ENCODE measurements at places on chromosomes 16 and 17.

GRCh38 chr16:68093816-68094613 lies 8.8 kb downstream of the NFATC3 start:
- no peak for DNase-seq

GRCh38 chr16:75035410-75035968 lies 36.7 kb downstream of the ZNRF1 start:
- no peak for DNase-seq

DNA sequence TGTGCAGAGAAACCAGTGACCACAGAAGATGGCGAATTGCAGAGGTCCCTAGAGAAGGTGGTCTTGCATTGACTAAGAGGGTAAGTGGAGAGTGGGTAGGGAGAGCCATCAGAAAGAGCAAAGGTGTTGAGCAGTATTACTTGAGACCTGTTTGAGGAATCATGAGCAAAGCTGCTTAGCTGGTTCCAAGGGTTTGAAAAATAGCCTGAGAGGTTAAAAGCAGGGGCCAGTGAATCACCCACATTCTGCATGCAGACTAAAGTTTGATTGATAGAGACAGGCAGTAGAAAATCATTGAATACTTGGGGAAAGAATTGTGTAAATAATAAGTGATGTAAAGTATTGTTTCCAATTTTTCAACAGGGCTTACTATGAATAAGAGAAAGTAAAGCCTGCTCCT lies 34.0 kb upstream of the KCNJ16 start:
- no peak for DNase-seq

DNA sequence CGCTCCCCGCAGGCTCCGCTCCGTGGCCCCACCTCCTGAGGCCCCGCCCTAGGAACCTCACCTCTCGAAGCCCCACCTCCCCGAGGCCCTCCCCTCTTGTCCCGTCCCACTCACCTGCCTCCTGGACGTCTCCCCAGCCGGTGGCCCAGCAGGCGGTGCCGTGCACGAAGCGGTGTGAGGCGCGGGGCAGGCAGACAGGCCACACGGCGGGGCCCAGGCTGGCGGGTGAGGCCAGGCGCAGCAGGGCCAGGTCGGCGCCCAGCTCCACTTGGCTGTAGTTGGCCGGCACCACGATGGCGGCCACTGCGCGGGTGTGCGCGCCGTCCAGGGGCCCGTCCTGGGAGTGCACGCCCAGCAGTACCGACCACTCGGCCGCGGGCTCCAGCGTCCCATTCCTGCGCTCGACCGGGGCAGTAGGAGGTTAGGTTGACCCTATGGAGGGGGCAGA lies 1.6 kb downstream of the PRSS36 start:
- DNase-seq, result no peak

DNA sequence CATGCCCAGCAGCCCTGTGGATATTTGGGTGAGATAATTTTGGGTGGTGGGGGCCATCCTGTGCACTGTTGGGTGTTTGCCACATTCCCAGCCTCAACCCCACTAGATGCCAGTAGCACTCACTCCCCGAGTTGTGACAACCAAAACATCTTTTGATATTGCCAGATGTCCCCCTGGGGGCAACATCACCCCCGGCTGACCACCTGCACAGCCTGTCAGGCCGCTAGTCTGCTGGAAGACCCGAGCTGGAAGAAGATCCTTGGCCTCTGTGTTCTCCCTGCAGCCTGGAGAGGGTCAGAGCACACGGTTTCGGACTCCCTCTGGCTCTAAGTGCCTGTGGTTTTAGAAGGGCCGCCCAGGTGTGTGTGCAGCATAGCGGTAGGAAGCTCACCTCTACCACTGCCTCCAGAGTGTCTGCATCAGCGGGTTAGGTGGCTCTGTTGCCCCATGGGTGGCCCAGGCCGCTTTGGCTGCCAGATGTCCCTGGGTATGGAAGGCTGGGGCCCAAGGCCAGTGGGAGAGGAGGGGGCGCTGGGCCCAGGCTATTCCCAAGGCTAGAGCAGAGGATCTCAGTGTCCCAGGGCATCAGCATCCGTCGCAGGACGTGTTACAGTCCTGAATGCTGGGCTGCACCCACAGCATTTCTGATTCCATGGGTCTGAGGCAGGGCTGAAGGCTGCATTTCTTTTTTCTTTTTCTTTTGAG lies 195.8 kb upstream of the GSE1 start:
- no peak for DNase-seq

DNA sequence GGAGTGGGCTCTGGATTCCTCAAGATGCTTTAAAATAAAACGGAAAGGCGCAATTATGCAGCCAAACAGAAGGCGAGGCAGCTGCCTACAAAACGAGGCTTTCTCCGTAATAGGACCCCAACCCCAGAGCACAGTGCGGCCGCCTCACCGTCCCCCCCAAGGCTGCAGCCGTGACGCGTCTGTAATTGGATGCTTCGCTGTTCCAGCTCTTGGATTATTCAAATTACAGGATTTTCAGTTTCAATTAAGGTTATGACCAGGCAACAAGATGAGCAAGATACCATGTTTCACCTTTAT lies 37.3 kb upstream of the ABR start:
- DNase-seq, result no peak

DNA sequence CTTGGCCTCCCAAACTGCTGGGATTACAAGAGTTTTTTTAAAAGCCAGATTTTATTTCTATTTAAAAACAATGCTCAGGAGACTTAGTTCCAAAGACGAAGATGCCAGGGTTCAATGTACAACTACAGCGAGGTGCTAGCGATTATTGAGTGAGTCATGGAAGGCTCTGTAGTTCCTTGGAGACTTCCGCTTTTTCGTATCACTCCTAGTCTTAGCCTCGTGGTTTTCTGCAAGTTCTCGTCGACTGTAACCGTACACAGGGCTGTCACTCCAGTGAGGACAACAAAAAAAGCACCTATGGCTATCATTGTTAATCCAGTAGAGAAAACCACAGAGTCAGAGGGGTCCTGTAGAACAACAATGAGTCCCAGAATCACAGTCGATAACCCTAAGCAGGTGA lies 22.7 kb upstream of the ZC3H7A start:
- DNase-seq, result no peak

- no peak for DNase-seq
Measured at GRCh38 chr16:24775455-24775854, 46.0 kb downstream of the TNRC6A start.

DNA sequence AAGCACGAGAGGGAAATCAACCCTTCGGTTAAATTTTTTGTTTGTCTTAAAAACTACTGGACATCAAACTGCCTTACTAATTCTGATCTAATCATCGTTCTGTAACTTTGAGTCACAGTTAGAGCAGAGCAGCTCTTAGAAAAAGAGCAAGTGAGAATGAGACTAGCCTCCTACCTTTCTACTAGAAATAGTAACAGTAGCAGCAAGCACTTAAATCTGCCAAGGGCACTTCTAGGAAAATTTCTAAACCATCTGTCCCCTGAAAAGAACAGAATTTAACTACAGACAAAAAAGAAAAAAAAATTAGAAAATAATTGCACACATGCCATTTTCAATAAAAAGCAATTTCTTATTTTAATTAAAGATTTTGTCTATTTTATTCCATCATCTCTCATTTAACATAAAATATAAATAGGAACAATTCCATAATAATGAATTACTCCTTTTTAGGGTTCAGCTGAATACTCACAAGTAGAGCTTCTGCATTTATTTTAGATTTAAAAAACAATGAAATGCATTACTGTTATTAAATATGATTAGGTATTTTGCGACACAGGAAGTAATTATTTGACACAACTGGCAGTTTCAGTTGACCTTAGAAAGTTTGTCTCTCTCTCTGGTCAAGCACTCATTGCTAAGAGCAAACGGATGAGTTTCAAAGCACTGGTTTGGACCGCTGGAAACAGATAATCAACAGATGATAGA lies 250.8 kb upstream of the SOX9 start:
- DNase-seq, result no peak

GRCh38 chr16:82535764-82536163 lies 91.0 kb upstream of the CDH13 start:
- DNase-seq, result no peak

- no peak for DNase-seq
Measured at GRCh38 chr17:73088561-73088960, 3.9 kb downstream of the SLC39A11 start.

DNA sequence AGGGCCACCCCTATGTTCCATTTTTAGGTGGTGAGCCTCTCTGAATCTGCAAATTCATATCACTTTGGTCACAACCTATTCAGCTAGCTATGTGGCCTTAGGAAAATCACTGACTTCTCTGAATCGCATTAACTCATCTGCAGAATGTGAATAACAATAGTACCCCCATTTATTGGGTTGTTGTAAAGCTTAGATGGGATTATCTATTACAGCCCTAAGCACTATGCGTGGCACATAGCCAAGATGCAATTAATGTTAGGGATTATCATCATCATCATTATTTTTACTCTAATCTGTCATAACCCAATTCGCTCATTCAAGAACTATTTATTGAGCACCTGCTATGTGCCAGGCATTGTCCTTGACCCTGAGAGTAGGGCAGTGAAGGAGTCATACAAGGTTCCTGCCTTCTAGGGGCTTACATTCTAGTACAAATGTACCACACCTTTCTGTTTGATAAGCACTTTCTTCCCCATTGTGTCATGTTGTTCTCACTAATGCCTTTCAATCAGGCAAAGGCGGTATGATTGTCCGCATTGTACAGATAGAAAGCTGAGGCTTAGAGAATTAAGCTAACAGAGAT lies 38.5 kb downstream of the CHD9 start:
- DNase-seq, result no peak

DNA sequence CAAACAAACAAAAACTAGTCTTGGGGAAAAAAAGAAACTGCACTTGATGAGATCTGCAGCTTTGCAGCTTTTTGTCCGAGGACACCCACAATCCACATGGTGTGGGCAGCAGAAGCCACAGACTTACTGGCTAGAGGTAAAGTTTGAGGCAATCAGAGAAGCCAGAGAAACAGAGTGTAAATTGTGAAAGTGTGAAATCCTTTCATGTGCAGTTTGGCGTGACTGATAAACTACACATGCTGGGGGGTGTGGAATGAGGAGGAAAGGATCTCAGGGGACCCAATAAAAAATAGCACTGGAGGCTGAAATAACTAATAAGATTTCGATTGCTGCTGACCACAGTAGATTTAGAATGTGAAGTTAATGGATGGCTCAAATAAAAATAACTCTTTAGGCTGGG lies 42.4 kb upstream of the HOXB13 start:
- DNase-seq, result no peak

Data from AG08396 (cell line).